Activated naive CD4-positive, alpha-beta T cell treated with anti-CD3 and anti-CD28 coated beads, Interleukin-2, amount 10 ng/mL, durations not matched to agents 7 days and 5 days (primary cell): ENCODE measurements at places on chromosomes 4 and X.

GRCh38 chr4:85358831-85359230 lies 116.1 kb upstream of the ARHGAP24 start:
- no peak for DNase-seq

GRCh38 chr4:152079543-152080293 lies 318.9 kb upstream of the GATB start:
- peak; percentile 76 for DNase-seq

DNA sequence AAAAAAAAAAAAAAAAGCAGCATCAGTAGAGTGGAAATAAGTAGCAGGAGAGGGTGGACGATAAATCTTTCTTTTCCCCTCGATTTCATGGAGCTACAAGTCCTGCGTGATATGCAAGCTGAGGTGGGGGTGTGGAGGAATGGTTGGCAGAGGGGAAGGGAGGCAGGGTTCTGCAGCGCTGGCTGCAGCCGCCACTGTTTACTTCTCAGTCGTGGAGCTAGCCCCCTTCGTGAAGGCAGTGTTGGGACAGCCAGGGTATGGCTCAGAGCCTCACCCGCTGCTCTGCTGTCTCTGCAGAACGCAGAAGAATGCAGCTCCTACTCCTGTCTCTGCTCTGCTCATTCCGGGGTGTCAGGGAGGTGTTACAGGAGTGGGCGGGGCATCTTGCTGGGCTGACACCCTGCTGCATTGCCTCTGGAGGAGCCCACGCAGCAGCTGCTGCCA lies 140.6 kb downstream of the GPM6A start:
- DNase-seq = no peak

DNA sequence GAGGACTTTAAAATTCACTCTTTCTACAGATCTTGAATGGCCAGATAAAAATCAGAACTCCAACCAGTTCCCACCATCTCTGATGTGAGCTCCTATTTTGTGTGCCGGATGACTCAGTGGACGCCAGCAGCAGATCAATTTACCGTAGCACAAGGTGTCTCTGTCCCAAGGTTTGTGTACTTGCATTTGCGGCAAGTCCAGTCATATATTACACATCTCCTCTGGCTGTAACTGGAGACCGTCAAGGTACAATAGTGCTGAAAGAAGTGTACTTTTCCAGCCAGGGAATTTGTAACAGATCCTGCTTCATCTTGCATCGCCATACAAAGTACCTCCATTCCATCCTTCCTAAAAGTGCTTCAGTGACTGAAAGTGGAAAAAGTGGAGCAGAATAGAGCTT lies 108.2 kb upstream of the SORBS2 start:
- no peak for DNase-seq

GRCh38 chr4:171288816-171289432 lies 524.3 kb upstream of the GALNTL6 start:
- no peak for DNase-seq

- DNase-seq = no peak
Observed at GRCh38 chrX:118577041-118577440, 81.4 kb downstream of the DOCK11 start.

GRCh38 chrX:123695242-123695641 lies 37.6 kb downstream of the THOC2 start:
- DNase-seq = no peak

- DNase-seq = no peak
Observed at GRCh38 chr4:74314329-74314728, 6.1 kb downstream of the EPGN start.

- no peak for DNase-seq
Observed at GRCh38 chr4:63218856-63219255, 1190.4 kb downstream of the TECRL start.

DNA sequence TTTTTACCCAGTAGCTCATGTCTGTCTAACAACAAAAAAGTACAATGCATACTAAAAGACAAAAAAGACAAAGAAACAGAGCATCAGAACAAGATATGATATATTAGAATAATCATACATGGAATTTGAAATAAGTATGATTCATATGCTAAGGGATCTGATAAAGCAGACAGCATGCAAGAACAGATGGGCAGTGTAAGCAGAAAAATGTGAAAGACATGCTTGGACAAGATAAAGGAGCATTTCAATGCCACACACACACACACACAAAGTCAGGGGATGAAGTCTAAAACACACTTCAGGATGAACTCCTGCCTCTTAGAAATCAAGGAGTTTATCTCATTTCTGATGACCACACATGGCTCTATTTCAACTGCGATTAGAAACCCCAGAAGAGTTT lies 649.6 kb upstream of the NDST4 start:
- no peak for DNase-seq

GRCh38 chrX:45710081-45710801 lies 509.6 kb upstream of the DIPK2B start:
- peak; percentile 19 for DNase-seq

DNA sequence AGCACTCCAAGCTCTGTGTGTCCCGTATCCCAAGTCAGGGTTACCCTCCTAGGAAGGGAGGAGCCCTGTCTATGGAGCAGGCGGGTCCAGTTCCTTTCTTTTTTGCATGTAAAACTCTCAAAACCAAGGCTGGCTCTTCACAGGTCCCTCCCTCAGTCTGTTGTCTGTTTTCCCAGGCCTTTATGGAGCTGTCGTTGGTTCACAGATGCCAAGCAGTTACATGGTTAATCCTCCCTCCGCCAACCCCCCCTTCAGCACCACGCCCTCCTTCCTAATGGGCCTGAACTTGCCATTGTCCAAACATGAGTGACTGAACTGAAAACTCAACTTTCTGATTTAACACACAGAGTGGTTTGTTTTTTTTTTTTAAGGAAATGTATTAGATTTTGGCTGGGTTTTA lies 148.3 kb downstream of the STOX2 start:
- DNase-seq = no peak

GRCh38 chr4:185540040-185540439 lies 4.7 kb upstream of the PDLIM3 start:
- DNase-seq = no peak

GRCh38 chrX:49209434-49210251 lies 9.7 kb upstream of the SYP start:
- peak; percentile 22 for DNase-seq

DNA sequence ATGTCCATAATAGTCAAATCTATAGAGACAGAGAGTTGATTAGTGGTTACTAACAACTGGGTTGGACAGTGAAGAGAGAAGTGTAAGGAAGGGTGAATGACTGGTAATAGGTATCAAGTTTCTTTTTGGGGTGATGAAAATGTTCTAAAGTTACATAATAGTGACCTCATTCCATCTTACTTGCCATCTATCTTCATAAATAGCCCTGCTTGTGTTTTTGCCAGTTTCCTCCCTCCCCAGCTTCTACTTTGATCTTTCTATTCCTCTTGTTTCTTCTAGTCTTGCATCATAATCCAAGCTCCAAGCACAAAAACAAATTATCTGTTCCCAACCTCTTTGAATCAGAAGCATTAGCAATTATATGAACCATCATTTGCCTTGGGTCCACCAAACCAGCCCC lies 40.2 kb upstream of the TET2 start:
- DNase-seq = no peak

GRCh38 chr4:26130173-26130572 lies 190.6 kb upstream of the RBPJ start:
- DNase-seq = no peak

GRCh38 chr4:4374388-4375098 lies 12.4 kb upstream of the NSG1 start:
- no peak for DNase-seq

- DNase-seq = no peak
Observed at GRCh38 chr4:59881632-59882031, 1318.5 kb upstream of the ADGRL3 start.

GRCh38 chr4:19382993-19383756 lies 868.5 kb upstream of the SLIT2 start:
- DNase-seq = no peak

GRCh38 chrX:17990532-17990931 lies 129.4 kb upstream of the RAI2 start:
- DNase-seq = no peak

DNA sequence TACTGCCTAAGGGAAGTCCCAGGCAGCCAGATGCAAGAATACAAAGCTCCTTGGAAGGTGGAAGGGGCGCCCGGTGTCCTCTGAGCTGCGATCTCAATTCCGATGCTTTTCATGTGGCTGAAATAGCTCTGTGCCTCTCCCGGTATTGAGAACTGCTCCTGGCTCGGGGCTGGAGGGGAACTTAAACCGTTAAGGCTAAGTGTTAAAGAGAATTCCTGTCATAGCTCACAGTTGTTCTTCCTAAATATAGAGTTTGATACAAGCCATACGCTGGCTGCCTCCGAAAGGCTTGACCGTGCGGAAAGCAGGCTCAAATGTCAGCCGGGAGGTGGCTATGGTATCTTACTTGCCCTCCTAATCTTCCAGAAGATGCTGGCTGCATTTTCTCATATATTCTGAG lies at the start of gene SMPX:
Gene SMPX (minus strand): TSS at position 157 of the 400 bp plus-strand sequence. CDS start 3,826 bp downstream, outside the sequence.
- DNase-seq = no peak

- no peak for DNase-seq
Observed at GRCh38 chr4:163587867-163588266, 93.4 kb downstream of the TMA16 start.

DNA sequence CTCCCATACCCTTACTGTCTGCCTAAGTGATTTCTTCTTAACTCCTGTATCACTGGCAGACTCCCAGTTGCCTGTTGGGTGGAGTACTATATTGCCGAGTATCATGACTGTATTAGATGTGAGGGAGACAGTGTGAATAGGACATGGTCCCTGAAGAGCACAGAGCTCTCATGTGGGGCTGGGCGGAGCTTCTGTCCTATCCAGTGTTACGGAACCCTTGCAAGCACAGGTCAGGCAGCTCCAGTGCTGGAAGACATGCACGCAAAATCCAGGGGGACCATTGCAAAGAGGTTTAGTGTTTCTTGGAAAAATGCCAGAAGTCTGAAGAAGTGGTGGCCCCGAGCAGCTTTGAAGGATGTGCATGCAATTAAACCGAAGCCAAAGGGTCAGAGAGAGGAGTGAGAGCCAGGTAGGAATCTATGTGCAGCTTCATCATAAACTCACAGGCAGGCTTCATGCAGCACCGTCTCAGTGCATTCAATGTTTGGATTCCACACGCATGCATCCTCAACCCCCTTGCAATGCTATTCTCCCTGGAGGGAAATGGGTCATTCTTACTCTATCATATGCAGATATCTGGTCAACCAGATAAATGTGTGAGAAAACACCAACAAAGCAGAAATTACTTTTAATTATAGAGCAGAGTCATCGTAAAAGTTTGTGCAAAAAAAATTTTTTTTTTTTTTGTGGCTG lies 49.7 kb upstream of the DHRSX start:
- no peak for DNase-seq

- no peak for DNase-seq
Observed at GRCh38 chr4:72471816-72472215, 97.2 kb downstream of the ADAMTS3 start.

DNA sequence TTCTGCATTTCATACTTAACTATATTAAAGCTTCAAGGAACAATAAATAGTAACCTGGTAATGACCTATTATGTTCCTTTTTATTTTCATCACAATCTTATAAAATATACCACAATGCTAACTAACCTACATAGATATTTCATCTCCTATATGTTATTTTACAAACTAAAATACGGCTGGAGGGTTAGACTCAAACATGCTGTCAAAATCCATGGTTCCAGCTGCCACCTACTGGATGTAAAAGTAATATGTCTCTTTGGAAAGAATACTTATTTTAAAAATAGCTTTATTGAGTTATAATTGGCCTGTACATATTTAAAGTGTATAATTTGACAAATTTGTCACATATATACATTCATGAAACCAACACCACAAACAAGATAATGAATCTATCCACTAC lies 15.0 kb downstream of the RGN start:
- no peak for DNase-seq

- DNase-seq = no peak
Observed at GRCh38 chr4:33060674-33061542, 2340.7 kb downstream of the PCDH7 start.

- no peak for DNase-seq
Observed at GRCh38 chr4:113645288-113645687, 116.2 kb downstream of the CAMK2D start.

GRCh38 chrX:111823703-111824102 lies 52.3 kb upstream of the TRPC5OS start:
- no peak for DNase-seq

DNA sequence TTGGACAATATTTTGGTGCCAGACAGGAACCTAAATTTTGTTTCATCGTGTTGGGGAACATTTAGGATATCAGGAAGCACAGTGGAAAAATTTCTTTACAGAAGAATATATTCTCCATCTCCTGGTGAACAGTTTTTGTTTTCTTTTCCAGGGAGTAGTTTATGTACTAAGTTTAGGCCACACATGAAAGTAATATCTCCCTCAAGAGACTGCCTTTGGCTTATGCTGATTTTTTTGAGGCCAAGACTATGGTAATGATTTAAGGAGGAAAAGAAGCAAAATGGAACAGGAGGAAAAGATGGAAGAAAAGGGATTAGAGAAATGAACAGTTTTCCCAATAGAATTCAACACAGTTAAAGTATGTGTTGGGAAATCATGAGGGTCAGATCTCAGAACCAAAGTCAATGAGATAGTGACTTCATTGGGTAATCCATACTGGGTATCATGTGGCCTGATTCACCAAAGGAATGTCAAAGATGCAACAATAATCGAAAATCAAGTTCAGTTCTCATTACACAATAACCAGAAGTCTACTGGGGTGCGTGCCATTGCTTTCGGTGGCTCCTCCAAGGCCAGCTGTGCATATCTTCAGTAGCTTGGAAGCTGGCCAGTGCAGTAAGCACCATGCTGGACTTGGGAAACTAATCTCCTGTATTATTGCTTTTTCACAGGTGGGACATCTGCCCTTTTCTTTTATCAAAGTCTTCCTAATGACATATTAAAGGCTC lies 234.8 kb downstream of the COL25A1 start:
- DNase-seq = no peak

GRCh38 chr4:56976283-56976836 lies 1.0 kb downstream of the NOA1 start:
- DNase-seq = no peak

GRCh38 chrX:20433388-20433775 lies 166.7 kb upstream of the RPS6KA3 start:
- no peak for DNase-seq

DNA sequence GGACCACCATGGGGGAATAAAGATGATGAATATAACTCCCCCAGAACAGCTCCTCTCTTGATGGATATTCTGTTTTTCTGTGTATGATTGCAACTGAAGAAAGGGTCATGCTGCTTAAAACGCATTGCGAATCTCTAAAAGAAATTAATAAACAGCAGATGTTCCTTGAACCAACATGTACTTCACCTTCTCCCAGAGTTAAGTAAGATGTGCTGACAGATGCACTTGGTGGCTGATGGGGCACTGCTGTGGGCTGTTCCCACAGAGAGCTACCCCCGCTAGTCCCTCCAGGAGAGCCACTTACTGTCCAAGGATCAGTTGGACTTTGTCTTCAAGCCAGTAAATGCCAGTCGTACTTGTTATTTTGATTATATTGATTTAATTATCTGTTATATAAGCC lies 26.3 kb upstream of the C4orf54 start:
- DNase-seq = no peak

- no peak for DNase-seq
Observed at GRCh38 chr4:26074712-26075430, 160.9 kb downstream of the SMIM20 start.

- no peak for DNase-seq
Observed at GRCh38 chrX:12174358-12174757, 36.1 kb downstream of the FRMPD4 start.

- DNase-seq = no peak
Observed at GRCh38 chrX:45232139-45232538, 31.5 kb upstream of the DIPK2B start.

- peak; percentile 23 for DNase-seq
Observed at GRCh38 chr4:47462799-47463234, 685 bp downstream of the COMMD8 start.
